Right atrium auricular region (tissue), 2 donors: ENCODE measurements at places on chromosomes 1 and 21. TPM values are rescaled to one million over a fixed set of nuclear protein-coding genes. Genes with fewer than 3 reads are reported as not detected.

DNA sequence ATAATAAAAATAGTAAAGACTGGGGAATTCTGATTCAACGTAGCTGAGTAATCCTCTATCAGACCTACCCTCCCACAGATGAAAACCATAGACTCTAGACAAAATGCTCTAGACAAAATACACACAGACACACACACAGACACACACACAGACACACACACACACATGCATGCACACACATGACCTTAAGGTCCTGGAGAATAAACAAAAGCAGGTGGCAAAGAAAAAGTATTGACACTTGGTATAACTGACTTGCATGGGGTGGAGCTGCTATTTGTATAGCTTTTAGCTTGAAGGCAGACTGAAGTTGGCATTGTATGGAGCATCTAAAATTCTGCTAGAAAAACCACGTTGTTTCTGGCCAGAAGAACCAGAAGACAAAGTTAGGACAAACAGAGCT is 29.3 kb downstream of the C1orf141 start:
- no peak for DNase-seq
- H3K27ac ChIP-seq = no peak overlapping the region
- H3K4me3 ChIP-seq = no peak overlapping the region
- no peaks in the 10 kb centered on the region for H3K4me1 ChIP-seq
- H3K27me3 ChIP-seq = no peaks in the 10 kb centered on the region

- no peaks in the 10 kb centered on the region for H3K27me3 ChIP-seq
- no peak overlapping the region for H3K27ac ChIP-seq
- no peaks in the 10 kb centered on the region for H3K36me3 ChIP-seq
- H3K4me1 ChIP-seq = no peaks in the 10 kb centered on the region
- no peak overlapping the region for H3K4me3 ChIP-seq
- no peak for DNase-seq
Observed at GRCh38 chr1:236458996-236459395, 64.8 kb upstream of the LGALS8 start.

GRCh38 chr21:45372732-45373355 is 32.1 kb upstream of the COL18A1 start:
- no peaks in the 10 kb centered on the region for H3K27me3 ChIP-seq
- H3K27ac ChIP-seq = no peak overlapping the region
- DNase-seq = no peak
- H3K4me3 ChIP-seq = no peak overlapping the region
- H3K36me3 ChIP-seq = no peaks in the 10 kb centered on the region
- H3K4me1 ChIP-seq = no peaks in the 10 kb centered on the region

- H3K27ac ChIP-seq = no peak overlapping the region
- H3K4me1 ChIP-seq = no peaks in the 10 kb centered on the region
- no peaks in the 10 kb centered on the region for H3K27me3 ChIP-seq
- no peak overlapping the region for H3K4me3 ChIP-seq
- no peak for DNase-seq
- H3K36me3 ChIP-seq = no peaks in the 10 kb centered on the region
Observed at GRCh38 chr21:31092832-31093625, 54.8 kb upstream of the KRTAP19-8 start.

DNA sequence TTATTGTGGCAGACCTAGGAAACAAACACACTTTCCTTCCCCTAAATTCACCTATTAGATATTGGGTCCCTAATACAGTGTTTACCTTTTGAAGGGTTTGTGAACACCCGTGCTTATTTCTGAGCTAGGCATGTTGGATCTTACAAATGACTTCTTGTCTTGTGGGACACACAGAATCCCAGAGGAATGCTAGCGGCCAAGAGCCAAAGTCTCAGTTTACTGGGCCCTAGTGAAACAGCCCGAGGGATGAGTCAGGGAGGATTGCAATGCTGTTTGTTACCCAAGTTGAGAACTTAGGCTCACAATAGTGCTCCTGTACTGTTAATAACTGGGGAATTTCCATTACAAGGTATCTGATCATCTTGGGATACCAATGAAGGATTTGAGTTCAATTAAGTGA is 100.1 kb upstream of the AKT3 start:
- H3K4me1 ChIP-seq = no peaks in the 10 kb centered on the region
- H3K27me3 ChIP-seq = no peaks in the 10 kb centered on the region
- H3K27ac ChIP-seq = no peak overlapping the region
- H3K4me3 ChIP-seq = no peak overlapping the region
- DNase-seq = no peak

GRCh38 chr21:43957611-43958362 is 54.3 kb upstream of the TRAPPC10 start:
- no peak for DNase-seq
- H3K4me1 ChIP-seq = peaks cover 46% of the 10 kb centered on the region
- no peak overlapping the region for H3K4me3 ChIP-seq

GRCh38 chr1:107771377-107771776 is 193.6 kb downstream of the VAV3 start:
- H3K4me3 ChIP-seq = no peak overlapping the region
- no peaks in the 10 kb centered on the region for H3K36me3 ChIP-seq
- no peak for DNase-seq
- no peaks in the 10 kb centered on the region for H3K4me1 ChIP-seq

GRCh38 chr1:186678155-186678554 is 2.1 kb downstream of the PTGS2 start:
- no peaks in the 10 kb centered on the region for H3K27me3 ChIP-seq
- peaks cover 3% of the 10 kb centered on the region for H3K36me3 ChIP-seq
- H3K4me1 ChIP-seq = no peaks in the 10 kb centered on the region
- H3K27ac ChIP-seq = no peak overlapping the region

DNA sequence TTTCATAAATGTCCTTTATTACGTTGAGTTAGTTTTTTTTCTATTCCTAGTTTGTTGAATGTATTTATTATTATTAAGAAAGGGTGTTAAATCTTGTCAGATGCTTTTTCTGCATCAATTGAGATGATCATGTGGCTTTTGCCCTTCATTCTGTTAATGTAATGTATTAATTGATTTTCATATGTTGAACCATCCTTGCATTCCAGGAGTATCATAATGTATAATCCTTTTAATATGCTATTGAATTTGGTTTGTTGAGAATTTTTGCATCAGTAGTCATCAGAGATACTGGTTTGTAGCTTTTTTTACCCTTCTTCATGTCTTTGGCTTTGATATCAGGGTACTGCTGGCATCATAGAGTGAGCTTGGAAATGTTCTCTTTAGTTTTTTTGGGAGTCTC is 100.0 kb downstream of the POFUT2 start:
- no peak overlapping the region for H3K4me3 ChIP-seq
- H3K27ac ChIP-seq = no peak overlapping the region
- peaks cover 68% of the 10 kb centered on the region for H3K36me3 ChIP-seq

DNA sequence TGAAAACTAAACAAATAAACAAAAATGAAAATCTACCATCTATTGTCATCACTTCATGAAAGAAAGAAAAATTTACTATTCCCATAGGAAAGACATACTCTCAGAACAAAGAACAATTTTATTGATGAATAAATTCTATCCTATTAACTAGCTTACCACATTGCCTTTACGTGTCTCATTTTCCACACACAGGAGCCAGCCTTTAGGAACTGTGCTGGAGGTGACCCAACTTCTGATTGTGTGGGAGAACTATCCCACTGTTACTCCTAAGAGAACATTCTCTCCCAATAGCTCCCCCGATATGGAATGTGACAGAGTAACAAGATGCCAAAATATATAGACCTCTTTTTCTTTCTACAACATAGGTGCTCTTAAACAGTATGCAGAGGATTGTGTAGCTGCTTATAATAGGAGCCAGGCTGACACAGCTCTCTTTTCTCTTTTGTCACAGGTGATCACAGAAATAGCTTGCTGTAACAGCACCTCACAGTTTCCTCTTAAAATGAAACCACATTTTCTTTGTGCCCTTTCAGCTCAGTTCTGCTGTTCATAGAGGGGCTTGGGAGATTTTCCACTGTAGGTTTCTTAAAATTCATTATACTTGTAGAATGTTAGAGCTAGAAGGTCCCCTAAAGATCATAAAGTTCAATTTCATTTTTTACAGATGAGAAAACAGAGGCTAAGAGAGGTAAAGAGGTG is 35.5 kb downstream of the C21orf91 start:
- no peaks in the 10 kb centered on the region for H3K27me3 ChIP-seq
- no peak overlapping the region for H3K4me3 ChIP-seq
- no peaks in the 10 kb centered on the region for H3K4me1 ChIP-seq
- peaks cover 12% of the 10 kb centered on the region for H3K36me3 ChIP-seq

GRCh38 chr1:119318466-119319309 is 49.9 kb upstream of the HAO2 start:
- DNase-seq = no peak
- no peak overlapping the region for H3K4me3 ChIP-seq
- H3K27me3 ChIP-seq = no peaks in the 10 kb centered on the region
- H3K4me1 ChIP-seq = no peaks in the 10 kb centered on the region

GRCh38 chr1:90349510-90349909 is 354.6 kb downstream of the ZNF326 start:
- DNase-seq = no peak
- H3K27ac ChIP-seq = no peak overlapping the region
- no peaks in the 10 kb centered on the region for H3K4me1 ChIP-seq
- H3K27me3 ChIP-seq = no peaks in the 10 kb centered on the region
- H3K36me3 ChIP-seq = no peaks in the 10 kb centered on the region

DNA sequence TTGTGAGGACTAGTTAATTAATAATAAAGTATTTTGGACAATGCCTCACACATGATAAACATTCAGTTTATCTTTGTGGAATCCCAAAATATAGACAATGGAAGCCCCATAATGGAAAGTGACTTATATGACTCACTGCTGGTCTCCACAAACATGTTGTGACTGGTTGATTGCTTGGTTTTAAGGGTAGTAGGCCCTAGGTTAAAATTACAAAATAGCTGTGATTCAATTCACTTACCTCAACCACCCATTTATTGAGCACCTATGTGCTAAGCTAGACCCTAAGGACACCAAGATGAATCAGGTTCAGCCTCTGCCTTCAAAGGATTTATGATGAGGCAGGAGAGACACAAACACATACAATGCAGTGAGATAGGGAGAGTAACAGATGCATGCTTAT is 42.4 kb downstream of the KANK4 start:
- H3K27ac ChIP-seq = no peak overlapping the region
- H3K4me3 ChIP-seq = no peak overlapping the region
- no peak for DNase-seq

GFI1 gene
- total RNA-seq = 0.30 TPM

CD84 gene
- total RNA-seq = 3.1 TPM

DIRAS3 gene
- total RNA-seq = 7.3 TPM

TNFRSF14 gene
- total RNA-seq = 9.2 TPM

RBBP4 gene
- 65.7 TPM for total RNA-seq

FOXD2 gene
- not detected for total RNA-seq

GPR25 gene
- total RNA-seq = not detected
